ENCODE measurements at places on chromosomes 2 and 18. TPM values are rescaled to one million over a fixed set of nuclear protein-coding genes. Genes with fewer than 3 reads are reported as not detected.

The SLC30A3 gene
- 0.23 TPM for total RNA-seq

The ITPRIPL1 gene
- 0.11 TPM for total RNA-seq

GRCh38 chr2:208406474-208407451 is at the start of gene PTH2R:
PTH2R (plus strand) TSS chr2:208406792; CDS start chr2:208407044, 252 bp downstream.
- no peak for DNase-seq

GRCh38 chr18:66623821-66624220 is 19.9 kb upstream of the CDH19 start:
- DNase-seq, result no peak

- no peak for DNase-seq
Measured at GRCh38 chr2:171348056-171348455, 85.7 kb downstream of the METTL8 start.

DNA sequence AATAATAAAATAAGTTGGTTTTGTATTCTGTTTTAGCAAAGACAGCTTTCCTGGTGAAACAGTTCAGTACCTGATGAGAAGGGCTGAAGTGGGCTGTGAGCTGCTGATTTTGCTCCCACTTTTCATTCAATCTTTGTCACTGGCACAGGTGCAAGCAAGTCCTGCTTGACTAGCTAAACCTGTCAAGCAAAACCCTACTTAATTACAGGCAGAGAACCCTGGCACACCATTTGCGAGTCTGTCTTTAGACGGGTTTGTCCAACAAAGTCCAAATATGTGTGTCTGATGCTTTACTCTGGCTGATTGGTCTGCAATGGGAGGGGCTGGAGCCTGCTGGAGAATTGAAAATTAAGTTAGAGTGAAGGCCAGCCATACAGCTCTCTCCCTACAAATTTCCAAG is 267.2 kb downstream of the EPHA4 start:
- no peak for DNase-seq

- no peak for DNase-seq
Measured at GRCh38 chr18:57561728-57562423, 24.6 kb downstream of the FECH start.

DNA sequence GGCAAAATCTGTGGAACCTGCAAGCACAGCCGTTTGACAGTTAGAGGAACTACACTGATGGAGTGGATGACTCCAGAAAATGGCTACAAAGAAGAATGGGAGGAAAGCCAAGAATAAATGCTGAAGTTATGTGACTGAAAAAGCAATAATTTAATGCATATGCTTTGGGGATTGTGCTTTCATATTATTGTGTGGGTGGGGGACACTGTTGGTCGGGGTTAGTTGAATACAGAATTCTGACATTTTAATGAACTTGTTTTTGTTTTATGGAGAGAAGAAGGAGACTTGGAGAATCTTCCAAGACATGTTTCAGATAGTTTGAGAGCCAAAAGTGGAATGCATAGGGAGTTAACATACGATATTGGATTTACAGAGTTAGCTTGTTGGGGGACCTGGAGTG is 68.5 kb downstream of the NRP2 start:
- no peak for DNase-seq

DNA sequence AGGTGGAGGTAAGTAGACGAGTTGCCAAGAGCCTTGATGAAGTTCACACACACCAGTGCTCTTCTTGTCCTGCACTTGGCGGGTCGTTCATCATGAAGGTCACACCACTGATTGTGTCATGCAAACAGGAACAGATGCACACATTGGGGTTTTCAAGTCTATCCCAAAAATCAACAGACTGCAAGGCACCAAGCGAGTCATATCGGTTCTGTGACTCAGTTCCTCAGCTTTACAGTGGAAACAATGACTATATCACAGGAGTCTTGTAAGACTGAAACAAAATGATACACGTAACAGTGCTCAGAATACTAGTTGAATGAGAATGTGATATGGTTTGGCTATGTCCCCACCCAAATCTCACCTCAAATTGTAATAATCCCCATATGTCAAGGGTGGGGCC is 526.9 kb upstream of the ID2 start:
- DNase-seq, result no peak

- DNase-seq, result peak; percentile 26
Measured at GRCh38 chr2:134137182-134137611, 116.7 kb upstream of the MGAT5 start.

GRCh38 chr2:42196403-42197267 is 27.5 kb downstream of the EML4 start:
- no peak for DNase-seq

GRCh38 chr2:105417857-105418436 is 19.1 kb upstream of the FHL2 start:
- no peak for DNase-seq

Measured in ovary (tissue), 10 donors.